Choroid plexus epithelial cell (primary cell): ENCODE measurements at places on chromosomes 12 and 14.

- no peak for DNase-seq
These were observed 21.0 kb downstream of the PIGH start for GRCh38 chr14:67579040-67579439.

DNA sequence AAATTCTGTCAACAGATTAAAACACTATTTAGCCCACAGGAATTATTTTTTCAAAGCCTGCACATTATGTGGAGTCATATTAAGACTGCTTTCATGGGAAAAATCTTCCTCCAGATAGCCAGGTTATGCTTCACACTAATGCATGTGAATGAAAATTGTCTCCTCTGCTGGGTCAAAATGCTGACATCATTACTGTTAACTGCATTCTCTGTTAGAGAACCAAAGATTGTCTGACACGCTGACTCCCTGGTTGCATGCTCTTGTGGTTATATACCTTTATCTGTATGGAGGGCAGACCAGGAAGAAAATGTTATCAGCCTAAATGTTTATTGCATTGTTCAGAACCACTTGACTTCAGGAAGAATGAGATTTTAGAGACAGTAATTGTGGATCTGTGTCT lies 432.2 kb upstream of the MDGA2 start:
- DNase-seq, result no peak

- DNase-seq, result peak; percentile 13
These were observed 129.8 kb downstream of the PIK3C2G start for GRCh38 chr12:18391151-18391550.

DNA sequence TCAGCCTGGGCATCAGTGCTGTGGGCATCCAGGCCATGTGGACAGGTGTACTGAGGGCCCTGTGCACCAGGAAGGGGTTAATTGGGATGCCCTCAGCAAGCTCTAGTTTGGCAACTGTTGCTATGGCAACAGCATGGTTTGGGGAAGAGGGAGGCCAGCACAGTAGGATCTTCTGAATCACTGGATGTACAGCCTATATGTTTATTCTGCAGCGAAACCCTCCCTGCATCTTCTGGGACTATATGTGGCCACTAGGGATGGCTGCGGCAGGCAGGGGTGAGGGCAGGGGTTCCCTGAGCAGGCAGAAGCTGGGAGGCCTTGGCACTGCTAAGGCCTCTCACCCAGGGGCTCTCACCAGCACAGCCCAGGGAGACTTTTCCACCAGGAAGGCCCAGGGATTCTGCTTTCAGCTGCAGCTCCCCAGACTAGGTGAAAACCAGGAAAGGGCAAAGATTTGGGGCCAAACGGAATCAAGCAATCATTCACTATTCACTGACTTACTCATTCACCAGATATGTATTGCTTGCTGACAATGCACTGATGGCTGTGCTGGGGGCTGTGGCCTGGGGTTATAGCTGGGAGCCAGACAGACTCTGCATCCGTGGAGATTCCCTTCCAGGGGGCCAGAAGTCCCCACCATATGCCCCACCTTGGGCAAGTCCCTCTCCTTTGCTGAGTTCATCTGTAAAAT lies 42.8 kb downstream of the IRF2BPL start:
- peak; percentile 46 for DNase-seq

GRCh38 chr14:34227834-34228649 lies 234.0 kb downstream of the SPTSSA start:
- peak; percentile 73 for DNase-seq

DNA sequence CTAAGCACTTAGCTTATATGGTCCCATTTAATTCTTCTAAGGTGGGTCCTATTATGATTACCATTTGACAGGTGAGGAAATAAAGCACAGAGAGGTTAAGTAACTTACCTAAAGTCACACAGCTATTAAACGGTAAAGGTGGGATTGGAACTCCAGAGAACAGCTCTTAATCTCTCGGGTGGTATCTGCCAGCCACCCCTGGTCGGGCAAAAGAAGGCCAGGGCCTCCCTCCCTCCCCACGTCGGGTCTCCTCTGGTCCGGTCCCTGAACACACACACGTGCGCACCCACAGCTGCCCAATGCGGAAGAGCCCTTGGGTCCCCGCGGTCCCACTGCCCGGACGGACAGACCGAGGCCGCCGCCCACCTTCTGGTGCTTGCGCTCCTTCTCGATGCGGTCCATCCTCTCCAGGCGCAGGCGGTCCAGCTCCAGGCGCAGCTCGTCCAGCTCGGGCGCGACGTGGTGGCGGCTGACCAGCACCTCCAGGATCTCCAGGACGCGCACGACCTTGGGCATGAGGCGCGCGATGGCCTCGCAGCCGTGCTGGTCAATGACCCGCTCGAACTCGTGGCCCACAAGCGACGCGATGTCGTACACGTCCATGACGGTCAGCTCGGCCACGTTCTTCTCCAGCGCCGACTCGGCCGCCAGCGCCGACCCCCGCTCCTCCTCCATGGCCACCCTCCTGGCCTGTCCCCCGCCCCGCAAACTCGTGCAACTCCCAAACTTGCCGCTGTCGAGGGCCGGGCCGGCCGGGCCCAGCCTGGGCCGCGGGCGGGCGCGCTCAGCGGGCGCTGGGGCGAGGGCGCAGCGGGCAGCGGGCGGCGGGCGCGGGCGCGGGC lies 490 bp downstream of the RILPL1 start:
- peak; percentile 23 for DNase-seq

- DNase-seq, result peak; percentile 35
These were observed 41.3 kb downstream of the STK38L start for GRCh38 chr12:27285403-27285802.

DNA sequence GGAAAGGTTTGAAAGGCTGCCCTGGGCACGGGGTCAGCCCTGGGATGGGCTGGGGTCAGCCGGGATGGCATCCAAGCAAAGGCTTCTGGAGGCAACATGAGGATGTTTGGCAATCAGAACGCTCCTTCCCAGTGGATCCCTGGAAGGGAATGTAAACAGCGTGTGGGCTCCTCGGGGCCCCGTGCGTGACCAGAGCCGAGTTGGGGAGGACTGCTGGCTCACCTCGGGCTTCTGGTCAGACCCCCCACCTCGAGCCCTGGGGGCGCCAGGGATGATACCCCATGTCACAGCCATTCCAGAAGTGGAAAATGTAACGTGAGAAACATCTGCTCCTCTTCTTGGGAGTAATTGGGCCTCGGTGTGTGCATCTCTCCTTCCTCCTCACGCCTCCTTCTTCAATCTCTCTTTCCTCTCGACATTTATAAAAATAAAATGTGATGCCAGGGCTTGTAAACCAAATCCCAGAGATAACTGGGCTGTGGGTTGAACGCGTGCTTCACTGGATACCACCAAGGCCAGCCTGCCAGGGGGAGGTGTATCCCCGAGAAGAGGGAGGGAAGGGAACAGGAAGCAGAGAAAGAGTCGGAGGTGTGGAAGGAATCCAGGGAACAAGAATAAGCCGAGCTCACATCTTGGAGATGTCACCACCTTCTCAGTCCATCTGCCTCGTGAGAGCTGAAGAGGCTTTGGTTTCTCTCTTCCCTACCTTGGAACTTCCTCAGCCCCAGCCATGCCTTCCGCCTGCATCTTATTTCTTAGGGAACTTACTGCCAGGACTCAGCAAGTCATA lies 144.8 kb downstream of the NUAK1 start:
- DNase-seq, result no peak

- DNase-seq, result no peak
These were observed 2.9 kb downstream of the C1RL start for GRCh38 chr12:7106082-7106481.

GRCh38 chr12:65584016-65584415 lies 240.3 kb upstream of the HMGA2 start:
- no peak for DNase-seq

GRCh38 chr12:27966870-27967269 lies 5.7 kb downstream of the PTHLH start:
- peak; percentile 99 for DNase-seq

DNA sequence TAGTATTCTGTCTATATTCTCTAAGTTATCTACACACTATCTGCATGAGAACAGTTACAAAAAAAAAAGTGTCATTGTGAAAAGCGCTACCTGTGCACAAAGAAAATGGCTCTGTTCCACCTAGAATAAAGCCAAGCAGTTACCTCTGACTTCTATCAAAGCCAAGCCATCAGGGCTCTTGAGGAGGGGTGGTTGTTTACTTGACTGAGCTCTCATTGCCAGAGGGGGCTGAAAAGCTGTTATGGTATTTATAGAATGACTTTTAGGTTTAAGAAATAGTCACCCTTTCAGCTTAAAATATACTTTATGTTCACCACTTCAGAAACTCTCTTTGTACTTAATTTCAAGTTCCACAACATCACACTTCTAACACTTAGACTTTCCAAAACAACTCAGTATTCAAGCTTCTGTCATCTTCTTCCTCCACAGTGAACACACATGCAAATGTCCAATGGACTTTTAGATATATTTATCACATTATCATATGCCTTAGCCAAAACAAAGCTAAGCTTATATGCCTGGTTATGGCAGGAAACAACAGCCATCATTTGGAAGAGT lies 7.5 kb downstream of the ITPR2 start:
- no peak for DNase-seq

DNA sequence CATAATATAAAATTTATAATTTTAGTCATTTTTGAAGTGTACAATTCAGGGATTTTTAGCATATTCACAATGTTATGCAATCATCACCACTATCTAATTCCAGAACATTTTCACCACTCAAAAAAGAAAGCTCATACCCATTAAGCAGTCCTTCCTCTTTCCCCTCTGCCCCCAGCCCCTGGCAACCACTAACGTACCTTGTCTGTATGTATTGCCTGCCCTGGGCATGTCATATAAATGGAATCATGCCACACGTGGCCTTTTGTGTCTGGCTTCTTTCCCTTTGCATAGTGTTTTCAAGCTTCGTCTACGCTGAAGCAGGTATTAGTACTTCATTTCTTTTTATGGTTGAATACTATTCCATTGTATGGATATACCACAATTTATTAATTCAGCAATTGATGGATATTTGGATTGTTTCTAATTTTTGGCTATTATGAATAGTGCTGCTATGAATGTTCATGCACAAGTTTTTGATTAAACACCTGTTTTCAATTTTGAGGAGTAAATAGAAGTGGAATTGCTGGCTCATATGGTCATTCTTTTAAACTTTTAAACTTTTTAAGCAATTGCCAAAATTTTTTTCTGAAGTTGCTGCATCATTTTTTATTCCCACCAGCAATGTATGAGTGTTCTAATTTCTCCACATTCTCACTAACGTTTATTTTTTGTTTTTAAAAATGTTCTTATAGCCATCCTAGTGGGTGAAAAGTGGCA lies 1.6 kb upstream of the SSTR1 start:
- no peak for DNase-seq

GRCh38 chr12:44589697-44590096 lies 286.4 kb downstream of the NELL2 start:
- DNase-seq, result peak; percentile 3

DNA sequence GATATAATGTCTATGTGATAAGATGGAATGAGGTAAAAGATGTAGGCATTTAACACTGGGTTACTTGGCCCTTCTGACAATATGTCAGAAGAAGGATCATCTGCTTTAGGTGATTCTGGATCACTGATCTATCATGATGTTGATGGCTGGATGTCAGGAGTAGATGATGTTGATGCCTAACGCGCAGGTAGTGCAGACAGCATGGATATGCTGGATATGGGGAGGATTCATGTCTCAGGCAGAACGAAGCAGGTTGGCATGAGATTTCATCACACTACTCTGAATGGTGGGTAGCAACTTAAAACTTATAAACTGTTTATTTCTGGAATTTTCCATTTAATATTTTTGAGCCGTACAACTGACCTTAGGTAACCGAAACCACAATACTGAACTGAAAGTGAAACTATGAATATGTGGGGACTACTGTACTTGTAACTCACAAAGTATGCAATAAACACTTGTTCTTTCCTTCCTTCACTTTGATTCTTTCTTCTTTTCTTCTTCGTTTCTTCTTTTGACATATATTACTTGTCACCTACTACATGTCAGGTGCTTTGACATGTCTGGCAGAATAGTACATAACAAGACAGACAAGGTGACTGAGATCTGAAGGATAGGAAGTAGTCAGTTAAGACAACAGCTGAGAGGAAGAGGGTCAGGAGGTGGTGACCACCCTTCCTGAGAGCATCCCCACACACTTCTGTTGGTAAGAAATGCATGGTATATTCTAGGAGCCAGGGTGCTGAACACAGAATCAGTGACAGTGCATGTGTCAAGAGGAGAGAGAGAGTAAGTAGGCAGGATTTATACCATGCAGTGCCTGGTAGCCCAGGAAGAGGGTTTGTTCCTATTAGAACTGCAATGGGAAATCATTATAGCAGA lies 238.8 kb downstream of the PPFIA2 start:
- DNase-seq, result peak; percentile 39

GRCh38 chr12:54259194-54260011 lies 20.5 kb downstream of the CBX5 start:
- peak; percentile 93 for DNase-seq

GRCh38 chr12:26732005-26732908 lies 100.7 kb downstream of the ITPR2 start:
- no peak for DNase-seq

DNA sequence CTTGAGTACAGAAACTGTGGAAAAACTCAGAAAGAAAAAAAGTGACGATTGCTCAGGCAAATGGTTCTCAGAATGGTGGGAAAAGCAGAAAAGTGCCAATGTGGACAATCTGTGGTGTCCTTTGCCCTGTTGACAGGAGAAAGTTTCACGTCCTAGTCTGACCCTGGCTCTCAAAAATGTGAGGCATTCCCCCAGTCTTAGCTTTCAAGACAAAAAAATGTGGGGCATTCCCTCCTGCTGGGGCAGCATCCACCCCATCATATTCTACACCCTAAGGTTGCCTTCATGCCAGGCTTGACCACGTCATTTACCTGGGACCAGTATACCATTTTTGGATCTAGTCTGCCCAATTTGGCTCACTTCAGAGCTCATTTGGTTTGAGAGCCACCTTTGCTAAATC lies 20.7 kb upstream of the ANAPC7 start:
- DNase-seq, result peak; percentile 26

DNA sequence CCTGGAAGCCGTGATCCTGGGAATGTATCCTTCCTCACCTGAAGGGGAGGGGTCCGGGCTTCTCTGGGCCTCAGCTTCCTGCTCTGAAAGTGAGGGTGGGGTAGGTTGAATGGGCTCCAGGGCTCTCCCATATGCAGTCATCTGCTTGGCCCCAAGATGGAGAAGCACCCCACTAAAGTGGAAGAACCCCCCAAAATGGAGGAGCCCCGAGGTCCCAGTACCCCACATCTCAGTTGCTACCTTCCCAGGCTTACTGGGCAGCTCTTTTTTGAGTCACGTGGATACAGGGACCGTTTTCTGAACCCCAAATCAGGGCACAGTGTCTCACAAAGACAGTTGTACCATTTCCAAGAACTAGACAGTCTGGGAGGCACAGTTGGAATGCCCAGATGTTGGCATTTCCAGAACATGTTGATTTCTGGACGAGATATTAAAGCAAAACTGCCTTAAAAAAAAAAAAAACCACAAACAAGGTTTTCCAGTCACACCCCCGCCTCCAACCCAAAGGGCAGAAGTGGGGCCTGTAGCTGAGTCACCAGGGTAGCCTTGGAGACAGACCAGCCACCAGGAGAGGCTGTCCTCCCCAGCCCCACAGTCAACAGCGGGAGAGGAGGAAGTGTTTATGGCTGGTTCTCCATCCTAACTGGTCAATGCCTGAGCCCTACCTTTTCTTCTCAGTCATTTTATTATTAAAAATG lies 12.1 kb downstream of the VASH1 start:
- DNase-seq, result peak; percentile 91

GRCh38 chr12:6763380-6763779 lies 2.8 kb upstream of the PTMS start:
- no peak for DNase-seq

- no peak for DNase-seq
These were observed 3.0 kb upstream of the ERP27 start for GRCh38 chr12:14941369-14941768.
